NCI-H1092 (cell line): ENCODE measurements at places on chromosomes 4 and X.
A peak's percentile ranks its signal among the peaks of the same experiment; 100 is the strongest.

GRCh38 chr4:95998311-95998710 is 158.4 kb downstream of the PDHA2 start:
- DNase-seq, result no peak

DNA sequence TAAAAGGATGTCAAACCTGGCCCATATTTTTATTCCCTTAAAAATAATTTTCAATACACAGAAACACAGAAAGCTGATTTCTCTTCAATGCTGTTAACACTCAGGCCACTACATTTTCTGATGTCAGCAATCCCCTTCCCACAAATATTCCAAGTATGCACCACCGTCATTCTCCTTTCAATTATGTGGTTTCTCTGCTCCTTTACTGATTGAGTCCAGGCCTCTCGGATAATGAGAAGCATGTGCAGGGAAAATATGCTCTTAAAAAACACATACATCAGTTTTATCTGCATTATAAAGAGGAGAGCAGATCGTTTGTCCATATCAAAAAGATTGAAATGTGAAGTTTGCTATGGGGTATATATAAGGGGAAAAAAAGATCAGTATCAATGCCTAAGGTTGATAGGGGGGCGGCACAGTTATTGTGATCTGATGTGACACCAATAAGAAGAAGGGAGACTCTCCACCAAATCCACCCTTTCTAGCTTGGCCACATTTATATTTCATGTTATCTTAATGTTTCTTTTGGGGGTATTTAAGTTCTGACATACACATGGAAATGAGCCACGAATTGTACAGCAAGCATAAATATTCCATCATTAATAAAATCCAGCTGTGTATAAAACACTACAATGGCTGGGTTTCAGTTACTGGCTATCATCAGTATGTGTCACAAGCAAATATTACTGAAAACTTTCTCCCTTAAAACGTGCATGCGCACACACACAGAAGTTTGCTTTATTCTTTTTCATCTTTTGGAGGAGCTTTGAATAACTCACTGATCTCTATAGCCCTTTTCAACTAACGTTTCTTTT is 6.4 kb downstream of the AMOT start:
- DNase-seq, result no peak

GRCh38 chr4:156999175-156999517 is 27.5 kb upstream of the PDGFC start:
- DNase-seq, result no peak

DNA sequence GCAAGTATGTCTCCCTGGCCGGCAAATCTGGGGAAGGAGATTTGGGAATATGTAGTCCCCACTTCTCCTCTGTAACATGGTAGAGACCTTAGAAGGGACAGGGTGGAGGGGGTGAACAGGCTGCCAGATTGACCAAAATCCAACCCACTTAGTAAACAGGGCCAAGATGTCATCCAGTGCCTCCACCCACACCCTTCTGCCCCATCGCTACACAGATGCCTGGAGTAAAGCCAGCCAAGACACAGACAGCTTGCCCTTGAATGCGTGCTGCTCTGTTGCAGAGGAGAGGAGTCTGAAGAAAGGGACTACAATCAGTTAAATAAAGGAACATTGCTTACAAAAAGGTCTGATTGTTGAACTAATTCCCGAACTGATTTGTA is 160.1 kb upstream of the LDB2 start:
- DNase-seq, result no peak

DNA sequence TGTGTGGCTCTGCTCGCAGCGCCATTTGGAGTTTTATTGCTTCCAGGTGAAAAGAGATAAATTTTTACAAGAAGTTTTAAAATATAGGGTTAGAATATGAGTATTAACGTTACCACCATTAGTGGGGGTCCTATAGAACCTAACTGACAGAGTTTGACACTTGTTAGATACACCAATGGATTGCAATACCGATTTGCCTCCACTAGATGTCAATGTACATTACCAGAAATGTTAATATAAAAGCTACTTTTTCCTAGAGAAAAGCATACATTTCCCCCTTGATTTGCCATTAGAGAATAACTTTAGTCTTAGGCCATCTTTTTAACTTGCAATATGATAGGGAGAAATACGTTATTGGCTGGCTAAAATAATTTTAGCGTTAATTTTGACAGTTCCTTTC is 108.4 kb downstream of the LINC00632 start:
- peak; percentile 1 for DNase-seq

GRCh38 chrX:152725409-152725808 is 8.1 kb downstream of the CSAG1 start:
- no peak for DNase-seq

GRCh38 chrX:153948002-153948466 is 3.6 kb upstream of the RENBP start:
- DNase-seq, result no peak

DNA sequence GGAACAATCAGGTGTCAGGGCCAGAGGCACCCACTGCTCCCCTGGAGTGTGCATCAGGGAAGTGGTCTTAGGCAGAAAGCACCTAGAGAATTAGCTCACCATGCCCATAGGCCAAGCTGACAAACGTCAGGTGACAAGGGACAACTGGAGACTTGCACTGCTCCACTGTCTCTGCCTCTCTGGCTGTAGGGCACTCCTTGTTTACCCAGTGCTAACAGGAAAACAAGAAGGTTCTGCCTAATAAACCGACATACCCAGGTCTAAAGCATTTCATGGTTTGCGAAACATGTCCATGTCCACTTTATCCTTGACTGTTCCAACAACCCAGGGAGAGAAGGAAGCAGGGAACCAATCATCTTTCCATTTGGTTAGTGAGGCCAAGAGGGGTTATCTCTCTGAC is 92.5 kb upstream of the MAMLD1 start:
- DNase-seq, result no peak

GRCh38 chrX:95728446-95728845 is 956.2 kb upstream of the DIAPH2 start:
- no peak for DNase-seq

DNA sequence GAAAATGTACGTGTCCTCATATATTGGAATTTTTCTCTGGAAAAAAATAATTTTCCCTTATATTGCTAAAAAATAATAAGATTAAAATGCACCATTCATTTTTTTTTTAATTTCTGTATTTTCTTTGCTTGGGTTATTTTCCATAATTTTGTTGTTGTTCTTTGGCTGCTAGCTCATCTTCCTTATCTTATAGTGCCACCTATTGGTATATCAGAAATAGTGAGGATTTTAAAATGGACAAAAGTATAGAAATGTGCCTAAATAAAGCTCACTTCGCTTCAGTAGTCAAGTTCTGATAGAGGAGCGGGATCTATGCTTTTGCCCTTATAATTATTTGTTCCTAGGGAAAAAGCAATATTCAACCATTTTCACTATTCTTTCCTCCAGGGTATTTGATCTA is 134.8 kb downstream of the NAP1L3 start:
- DNase-seq, result no peak

DNA sequence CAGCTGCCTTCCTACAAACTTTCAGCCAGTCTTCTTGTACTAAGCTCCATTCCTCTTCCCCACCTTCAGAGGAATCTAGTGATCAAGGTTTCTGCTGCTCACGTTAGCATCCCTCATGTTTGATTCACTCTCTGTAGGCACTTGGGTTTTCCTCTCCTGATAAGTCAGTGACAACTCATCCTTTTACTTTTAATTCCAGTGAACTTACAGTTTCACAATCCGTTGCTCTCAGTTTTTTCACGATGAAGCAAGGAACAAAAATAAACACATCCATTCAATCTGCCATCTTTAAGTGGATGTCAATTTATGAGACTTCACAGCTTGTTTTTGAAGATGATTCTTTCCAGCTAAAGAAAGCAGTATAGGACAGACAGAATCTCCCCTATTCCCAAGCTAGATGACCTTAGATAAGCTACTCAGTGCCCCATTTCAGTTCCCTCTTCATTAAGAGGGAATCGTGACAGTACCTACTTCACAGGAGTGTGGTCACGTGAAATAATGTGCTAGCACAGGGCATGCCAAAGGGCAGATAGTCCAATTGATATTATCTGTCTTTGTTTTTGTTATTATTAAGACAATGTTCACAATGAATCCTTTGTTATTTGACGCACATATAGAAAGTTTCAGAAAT is 234.3 kb downstream of the PALLD start:
- DNase-seq, result no peak

DNA sequence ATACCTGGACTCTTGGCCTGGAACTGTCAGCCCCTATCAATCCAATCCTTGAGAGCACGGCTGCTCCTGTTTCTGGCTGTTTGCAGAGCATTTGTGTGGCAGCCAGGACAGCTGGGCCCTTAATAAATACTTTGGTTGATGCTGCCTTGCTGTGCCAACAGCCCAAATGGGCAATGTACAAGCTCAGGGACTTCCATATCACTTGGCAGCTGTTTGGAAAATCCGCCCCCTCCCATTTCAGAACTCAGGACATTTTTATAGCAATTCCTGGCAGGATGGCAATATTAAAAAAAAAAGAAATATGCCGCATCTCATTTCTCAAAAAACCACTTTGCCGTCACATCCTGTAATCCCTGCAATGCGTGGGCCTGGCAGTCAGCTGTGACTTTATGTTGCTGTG is 218.9 kb downstream of the HS3ST1 start:
- no peak for DNase-seq

- DNase-seq, result no peak
Measured at GRCh38 chrX:38929966-38930421, 128.7 kb downstream of the MID1IP1 start.
